ENCODE measurements at places on chromosomes 6 and 20. TPM values are rescaled to one million over a fixed set of nuclear protein-coding genes. Genes with fewer than 3 reads are reported as not detected.

The STX11 gene
- total RNA-seq: 29.2 TPM

The COL9A1 gene
- not detected for total RNA-seq

The MYMX gene
- not detected for total RNA-seq

The BNIP5 gene
- total RNA-seq: not detected

The KIF13A gene
- total RNA-seq: 0.18 TPM

The ZC2HC1B gene
- not detected for total RNA-seq

The TNXB gene
- total RNA-seq: 2.5 TPM

The NKAPL gene
- 0.22 TPM for total RNA-seq

The ZBTB12 gene
- 3.5 TPM for total RNA-seq

The STX7 gene
- total RNA-seq: 19.0 TPM

The OLIG3 gene
- 0.26 TPM for total RNA-seq

The SEMG1 gene
- total RNA-seq: not detected

The NEU1 gene
- 19.4 TPM for total RNA-seq

The ZNF334 gene
- 1.4 TPM for total RNA-seq

The SCRT2 gene
- not detected for total RNA-seq

The LY6G6D gene
- not detected for total RNA-seq

The EPPIN gene
- total RNA-seq: not detected

The BMP6 gene
- not detected for total RNA-seq

The MYLK2 gene
- total RNA-seq: 0.13 TPM

The MAP7 gene
- 0.50 TPM for total RNA-seq

The PPP1R3G gene
- total RNA-seq: not detected

The PIM1 gene
- total RNA-seq: 93.7 TPM

The BTNL2 gene
- total RNA-seq: not detected

The PAX1 gene
- not detected for total RNA-seq

The SAPCD1 gene
- total RNA-seq: 6.1 TPM

The ZBP1 gene
- 1.8 TPM for total RNA-seq

The SLC22A16 gene
- total RNA-seq: not detected

The SMOC2 gene
- total RNA-seq: not detected

The KCNK5 gene
- total RNA-seq: 27.6 TPM

The BHLHE23 gene
- total RNA-seq: not detected

The CCM2L gene
- total RNA-seq: not detected

The SUMO4 gene
- 3.7 TPM for total RNA-seq

The NRSN1 gene
- total RNA-seq: not detected

The LBP gene
- total RNA-seq: not detected

The OPRL1 gene
- 0.44 TPM for total RNA-seq

The WFDC2 gene
- total RNA-seq: not detected

The CCR6 gene
- total RNA-seq: 3.9 TPM

The C20orf141 gene
- total RNA-seq: not detected

The MRPS18A gene
- 60.6 TPM for total RNA-seq

The FILIP1 gene
- total RNA-seq: not detected

The ILRUN gene
- total RNA-seq: 61.9 TPM

The STMND1 gene
- total RNA-seq: not detected

The LY6G5C gene
- total RNA-seq: 3.5 TPM

The ULBP3 gene
- 1.2 TPM for total RNA-seq

Measured in CD8-positive, alpha-beta memory T cell (primary cell).